ENCODE measurements at places on chromosomes 13 and 19.

DNA sequence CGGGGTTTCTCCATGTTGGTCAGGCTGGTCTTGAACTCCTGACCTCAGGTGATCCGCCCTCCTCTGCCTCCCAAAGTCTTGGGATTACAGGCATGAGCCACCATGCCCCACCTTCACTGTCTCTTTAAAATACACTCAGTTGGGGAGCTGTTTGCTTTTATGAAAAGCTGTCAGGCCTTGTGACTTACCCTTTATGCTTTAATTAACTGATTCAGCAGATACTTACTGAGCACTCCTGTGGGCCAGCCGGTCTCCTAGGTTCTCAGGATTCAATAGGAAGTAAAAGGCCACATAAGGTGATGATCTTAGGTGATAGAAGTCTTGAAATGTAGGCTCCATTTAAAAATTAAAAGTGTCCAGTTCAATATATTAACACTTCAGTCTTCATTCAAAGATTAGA is 7.5 kb downstream of the UBAC2 start:
- DNase-seq, result no peak

DNA sequence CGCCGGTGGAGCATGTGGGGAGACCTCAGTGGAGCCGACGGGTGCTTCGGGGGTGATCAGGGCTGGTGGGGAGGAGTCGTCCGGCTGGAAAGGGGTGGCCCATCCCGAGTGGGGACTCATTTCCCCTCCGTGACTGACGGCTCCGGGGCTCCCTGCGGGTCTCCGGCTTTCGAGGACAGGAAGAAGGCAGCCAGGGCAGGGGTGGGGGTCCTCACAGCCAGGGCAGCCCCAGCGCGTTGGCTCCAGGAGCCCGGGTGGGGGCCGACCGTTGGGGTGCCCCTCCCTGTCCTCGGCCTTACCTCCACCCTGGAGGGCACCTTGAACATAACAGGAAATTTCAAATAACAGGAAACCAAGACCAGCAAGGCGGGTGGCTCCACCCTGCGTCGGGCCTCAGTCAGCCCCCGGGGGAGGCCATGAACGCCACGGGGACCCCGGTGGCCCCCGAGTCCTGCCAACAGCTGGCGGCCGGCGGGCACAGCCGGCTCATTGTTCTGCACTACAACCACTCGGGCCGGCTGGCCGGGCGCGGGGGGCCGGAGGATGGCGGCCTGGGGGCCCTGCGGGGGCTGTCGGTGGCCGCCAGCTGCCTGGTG is at the start of gene S1PR4:
TSS of gene S1PR4 (plus strand) at position 393 of the 596 bp plus-strand sequence. CDS start at position 417, 24 bp downstream.
- peak; percentile 80 for DNase-seq

GRCh38 chr13:30429235-30429634 is 6.9 kb downstream of the UBE2L5 start:
- DNase-seq, result no peak

- DNase-seq, result peak; percentile 58
Measured at GRCh38 chr13:33016414-33017322, at the start of gene KL. TSS of gene KL (plus strand) at chr13:33016423. CDS start at chr13:33016441, 18 bp downstream.

DNA sequence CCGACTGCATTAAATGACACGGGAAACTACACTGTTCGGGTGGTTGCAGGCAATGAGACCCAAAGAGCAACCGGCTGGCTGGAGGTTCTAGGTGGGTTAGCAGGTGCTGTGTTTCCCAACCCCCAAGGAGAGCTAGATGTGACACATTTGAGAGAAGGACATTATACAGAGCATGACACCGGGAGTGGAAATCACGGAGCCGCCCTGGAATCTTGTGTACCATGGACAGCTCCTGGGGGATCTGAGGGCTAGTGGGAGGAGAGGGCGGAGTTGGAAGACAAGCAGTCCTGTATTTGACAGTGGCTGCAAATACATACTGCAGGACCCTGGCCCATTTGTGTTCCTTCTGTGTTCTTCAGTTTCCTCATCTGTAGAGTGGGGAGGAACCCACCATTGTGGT is 2.3 kb downstream of the CEACAM18 start:
- DNase-seq, result no peak

DNA sequence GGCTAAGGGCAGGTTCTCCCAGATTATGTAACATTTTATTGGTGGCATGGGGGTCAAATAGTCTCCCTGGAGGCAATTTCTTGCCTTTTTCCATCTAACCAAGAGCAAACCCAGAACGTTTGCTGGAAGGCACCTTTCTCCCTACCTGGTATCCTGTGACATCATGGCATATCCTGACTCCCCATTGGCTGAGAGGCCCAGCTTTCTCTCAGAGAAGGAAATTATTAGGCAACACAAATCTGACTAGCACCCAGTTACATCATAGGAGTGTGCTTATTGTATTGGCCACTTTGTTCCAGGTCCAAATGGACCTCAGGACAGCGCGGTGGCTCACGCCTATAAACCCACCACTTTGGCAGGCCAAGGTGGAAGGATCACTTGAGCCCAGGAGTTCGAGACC is 13.0 kb downstream of the NTN5 start:
- DNase-seq, result no peak

GRCh38 chr19:13799669-13800068 is 4.4 kb downstream of the ZSWIM4 start:
- DNase-seq, result no peak

GRCh38 chr13:30957258-30957943 is 24.9 kb downstream of the TEX26 start:
- DNase-seq, result no peak

GRCh38 chr13:70385852-70386251 is 277.6 kb upstream of the KLHL1 start:
- no peak for DNase-seq

DNA sequence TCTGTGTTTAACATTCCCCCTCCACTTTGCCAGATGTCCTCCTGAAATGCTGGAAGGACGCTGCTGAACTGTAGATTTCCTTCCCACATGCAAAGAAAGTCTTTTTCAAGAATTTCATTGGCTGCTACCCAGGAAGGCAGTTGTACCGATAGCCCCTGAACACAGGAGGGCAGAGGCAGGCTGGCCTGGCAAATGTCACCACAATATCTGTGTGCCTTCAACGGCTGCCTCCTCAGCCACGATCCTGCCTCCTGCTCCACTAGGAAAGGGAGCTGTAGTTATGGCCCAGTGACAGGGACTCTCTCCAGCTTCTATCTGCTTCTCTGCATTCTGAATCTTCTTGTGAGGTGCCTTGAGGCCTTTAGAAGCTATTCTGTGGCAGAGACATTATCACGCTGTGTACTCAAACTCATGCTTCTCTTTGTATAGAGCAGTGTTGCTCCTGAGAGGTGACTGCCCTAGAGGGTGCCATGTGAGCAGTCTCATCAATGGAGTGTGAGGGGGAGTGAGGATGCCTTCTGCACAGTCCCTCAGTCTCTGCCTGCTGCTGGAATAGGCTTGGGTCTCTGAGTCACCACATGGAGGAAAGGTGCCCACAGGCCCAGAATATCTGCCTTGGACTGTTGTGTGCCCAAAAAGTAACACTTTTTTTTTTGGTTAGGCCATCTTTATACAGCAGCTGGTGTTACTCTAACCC is 279.8 kb downstream of the DNAJC15 start:
- DNase-seq, result no peak

DNA sequence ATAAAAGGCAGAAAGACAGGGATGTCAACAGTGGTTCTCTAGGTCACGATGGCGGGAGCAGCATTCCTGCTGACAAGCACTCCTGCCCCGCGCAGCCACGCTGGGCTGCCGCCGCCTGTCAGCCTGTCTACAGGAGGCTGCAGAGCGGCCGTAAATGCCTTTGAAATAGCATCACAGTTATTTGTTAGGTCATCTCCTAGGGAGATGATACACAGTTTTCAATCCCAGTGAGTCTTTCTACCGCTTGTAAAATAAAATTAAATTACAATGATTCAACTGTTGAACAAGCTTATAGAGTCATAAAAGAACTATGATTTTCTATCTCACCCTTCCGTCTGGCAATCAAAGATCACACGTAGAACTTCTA is 7.3 kb upstream of the SLC7A9 start:
- peak; percentile 20 for DNase-seq

GRCh38 chr13:28429685-28430290 is 65.1 kb downstream of the FLT1 start:
- DNase-seq, result no peak

GRCh38 chr19:6250024-6250615 is 29.7 kb downstream of the MLLT1 start:
- DNase-seq, result no peak

DNA sequence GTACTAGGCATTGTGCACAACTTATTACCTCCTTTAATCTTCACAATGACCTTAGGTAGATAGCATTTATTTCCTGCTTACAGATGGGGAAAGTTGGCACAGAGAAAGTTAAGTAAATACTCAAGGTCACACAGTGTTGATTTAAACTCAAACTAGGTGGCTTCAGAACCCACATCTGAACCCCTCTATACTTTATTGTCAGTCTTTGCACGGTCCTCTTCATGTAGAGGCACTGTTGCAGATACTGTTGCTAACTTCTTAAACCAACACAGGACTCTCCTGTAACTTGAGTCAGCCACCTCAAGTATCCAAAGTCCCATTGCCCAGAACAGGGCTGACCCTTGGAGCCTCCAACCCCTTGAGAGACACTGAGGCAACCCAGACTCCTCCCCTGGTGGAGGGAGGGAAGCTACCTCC is 48.8 kb downstream of the FRY start:
- no peak for DNase-seq

GRCh38 chr19:57103573-57104277 is 16.1 kb upstream of the USP29 start:
- DNase-seq, result no peak

GRCh38 chr13:49292742-49293486 is 45.2 kb downstream of the CDADC1 start:
- DNase-seq, result no peak

DNA sequence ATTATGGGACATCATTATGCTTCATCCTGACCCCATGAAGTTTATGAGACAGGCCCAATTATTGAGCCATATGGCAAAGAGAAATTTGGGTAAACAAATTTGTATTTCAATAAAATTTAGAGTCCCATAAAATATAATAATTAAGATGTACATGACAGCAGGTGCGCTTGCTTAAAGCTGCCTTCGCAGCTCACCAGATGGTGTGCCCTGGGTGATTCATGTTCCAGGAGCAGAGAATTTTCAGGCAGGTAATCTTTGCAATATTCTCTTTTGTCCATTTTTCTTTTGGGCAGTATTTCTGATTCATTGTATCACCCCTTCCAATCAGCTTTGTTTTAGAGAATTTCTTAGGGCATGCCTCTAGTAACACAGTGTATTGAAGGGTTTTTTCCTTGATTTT is 39.5 kb upstream of the WASF3 start:
- DNase-seq, result peak; percentile 11

GRCh38 chr19:45681391-45682015 is 10.2 kb downstream of the SNRPD2 start:
- peak; percentile 95 for DNase-seq

DNA sequence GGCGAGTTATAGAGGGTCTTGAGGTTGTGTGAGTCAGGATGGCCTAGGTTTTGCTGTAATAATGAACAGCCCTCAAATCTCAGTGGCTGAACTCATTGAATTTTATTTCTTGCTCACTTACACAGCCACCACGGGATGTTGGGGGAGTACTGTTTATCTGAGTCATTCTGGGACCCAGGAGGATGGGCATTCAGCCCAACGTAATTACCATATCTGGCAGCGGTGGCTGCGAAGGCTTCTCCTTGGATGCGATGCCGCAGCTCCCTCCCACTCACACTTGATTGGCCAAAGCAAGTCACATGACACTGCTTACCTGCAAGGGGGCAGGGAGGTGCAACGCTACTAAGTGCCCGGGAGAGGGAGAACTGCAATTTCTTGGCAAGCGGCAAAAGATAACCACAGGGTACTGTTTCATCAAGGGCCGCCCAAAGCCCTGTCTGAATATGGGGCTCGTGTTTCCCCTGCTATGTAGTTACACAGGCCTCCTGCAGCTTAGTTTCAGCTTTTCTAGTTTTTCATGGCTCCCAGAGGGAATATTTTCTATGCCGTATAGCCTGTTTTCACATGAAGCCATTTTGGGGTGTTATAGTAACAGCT is 19.9 kb downstream of the ZSWIM9 start:
- DNase-seq, result peak; percentile 17

DNA sequence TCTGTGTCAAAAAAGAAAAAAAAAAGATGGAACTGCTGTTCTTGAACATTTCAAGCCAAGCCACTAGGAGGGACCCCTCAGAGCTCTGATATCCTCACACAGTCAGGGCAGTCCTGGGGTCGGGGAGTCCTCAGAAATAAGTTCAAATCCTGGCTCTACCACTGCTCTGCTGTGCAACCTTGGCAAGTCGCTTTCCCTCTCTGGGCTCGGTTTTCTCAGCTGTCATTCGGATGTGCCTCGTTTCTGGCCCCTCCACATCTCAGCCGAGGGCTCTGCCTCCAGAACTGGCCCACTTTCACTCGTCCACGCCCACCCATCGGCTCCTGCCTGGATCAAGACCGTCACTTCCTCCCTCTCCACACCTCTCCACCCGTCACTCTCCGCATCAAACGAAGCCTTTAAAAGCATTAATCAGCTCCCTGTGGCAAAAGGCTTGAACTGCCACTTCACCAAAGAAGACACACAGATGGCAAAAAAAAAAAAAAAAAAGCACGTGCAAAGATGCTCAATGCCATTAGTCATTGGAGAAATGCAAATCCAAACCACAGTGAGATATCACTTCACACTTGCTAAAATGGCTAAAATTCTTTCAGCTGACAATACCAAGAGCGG is 7.4 kb upstream of the ZNRF4 start:
- DNase-seq, result no peak

GRCh38 chr13:75762076-75762937 is 126.2 kb downstream of the LMO7 start:
- peak; percentile 49 for DNase-seq

- DNase-seq, result no peak
Measured at GRCh38 chr13:52677823-52678222, 25.2 kb downstream of the SUGT1 start.

- DNase-seq, result no peak
Measured at GRCh38 chr13:77390391-77390790, 63.5 kb upstream of the MYCBP2 start.

DNA sequence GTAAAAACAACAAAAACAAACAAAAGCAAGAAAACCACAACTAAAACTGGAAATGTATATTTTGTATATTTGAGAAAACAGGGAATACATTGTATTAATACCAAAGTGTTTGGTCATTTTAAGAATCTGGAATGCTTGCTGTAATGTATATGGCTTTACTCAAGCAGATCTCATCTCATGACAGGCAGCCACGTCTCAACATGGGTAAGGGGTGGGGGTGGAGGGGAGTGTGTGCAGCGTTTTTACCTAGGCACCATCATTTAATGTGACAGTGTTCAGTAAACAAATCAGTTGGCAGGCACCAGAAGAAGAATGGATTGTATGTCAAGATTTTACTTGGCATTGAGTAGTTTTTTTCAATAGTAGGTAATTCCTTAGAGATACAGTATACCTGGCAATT is 17.1 kb downstream of the KLF5 start:
- DNase-seq, result no peak

DNA sequence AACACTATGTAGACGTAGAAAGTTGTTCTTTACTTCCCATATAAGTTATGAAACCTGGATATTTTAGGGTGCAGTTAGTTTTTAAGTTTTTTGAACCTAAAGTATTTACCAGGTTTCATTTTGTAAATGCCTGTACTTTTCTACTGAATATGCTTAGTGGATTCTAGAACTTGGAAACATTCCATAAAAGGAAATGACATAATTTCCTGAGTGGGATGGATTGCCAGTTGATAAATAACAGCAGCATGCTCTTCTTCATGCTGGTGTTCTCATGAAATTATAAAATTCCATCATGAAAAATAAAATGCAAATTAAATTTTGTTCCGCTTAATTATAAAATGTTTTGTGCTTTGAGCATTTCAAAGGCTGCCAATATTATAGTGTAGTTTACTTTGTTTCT is 362.2 kb upstream of the PCDH20 start:
- DNase-seq, result no peak

GRCh38 chr13:35977060-35977459 is 154.1 kb downstream of the DCLK1 start:
- no peak for DNase-seq
